Osteoblast (primary cell): ENCODE measurements at places on chromosomes 12 and 14. TPM values are rescaled to one million over a fixed set of nuclear protein-coding genes. Genes with fewer than 3 reads are reported as not detected.

HIP1R gene
- total RNA-seq, result 19.4 and 21.0 TPM in 2 replicates

BEST3 gene
- total RNA-seq, result under 0.01 TPM in 1 of 2 replicates, not detected in the other

TRHDE gene
- under 0.01 and 0.59 TPM in 2 replicates for total RNA-seq

SRSF5 gene
- 157 TPM in 2 replicates for total RNA-seq

WNT5B gene
- 59.0 and 71.0 TPM in 2 replicates for total RNA-seq

SERPINA12 gene
- not detected in 2 replicates for total RNA-seq

CLEC1B gene
- total RNA-seq, result not detected in 2 replicates

NEDD8 gene
- total RNA-seq, result 56.3 and 69.1 TPM in 2 replicates

STXBP6 gene
- total RNA-seq, result 2.9 and 5.8 TPM in 2 replicates

DLK1 gene
- not detected in 2 replicates for total RNA-seq

P2RX2 gene
- total RNA-seq, result not detected in 2 replicates

BIN2 gene
- under 0.01 TPM in 1 of 2 replicates, not detected in the other for total RNA-seq
